Cardiac atrium fibroblast (primary cell): ENCODE measurements at places on chromosomes 5 and 9. TPM values are rescaled to one million over a fixed set of nuclear protein-coding genes. Genes with fewer than 3 reads are reported as not detected.

The OR1J2 gene
- not detected in 2 replicates for total RNA-seq

The TNFSF15 gene
- 0.16 TPM in 1 of 2 replicates, not detected in the other for total RNA-seq

The TLX3 gene
- not detected in 2 replicates for total RNA-seq

The IL7R gene
- total RNA-seq = 0.72 and 4.2 TPM in 2 replicates

The URM1 gene
- 39.2 and 39.4 TPM in 2 replicates for total RNA-seq

The SPINK4 gene
- not detected in 2 replicates for total RNA-seq

The PFN3 gene
- total RNA-seq = not detected in 2 replicates

The FAM151B gene
- 5.4 and 5.7 TPM in 2 replicates for total RNA-seq

The ZMYND19 gene
- total RNA-seq = 21.1 and 21.8 TPM in 2 replicates
